ENCODE measurements at places on chromosomes 1 and 21.

- DNase-seq = no peak
These were observed 13.9 kb downstream of the DMAP1 start for GRCh38 chr1:44227211-44227610.

GRCh38 chr1:109137958-109138357, 24.0 kb downstream of the ELAPOR1 start:
- DNase-seq = no peak

DNA sequence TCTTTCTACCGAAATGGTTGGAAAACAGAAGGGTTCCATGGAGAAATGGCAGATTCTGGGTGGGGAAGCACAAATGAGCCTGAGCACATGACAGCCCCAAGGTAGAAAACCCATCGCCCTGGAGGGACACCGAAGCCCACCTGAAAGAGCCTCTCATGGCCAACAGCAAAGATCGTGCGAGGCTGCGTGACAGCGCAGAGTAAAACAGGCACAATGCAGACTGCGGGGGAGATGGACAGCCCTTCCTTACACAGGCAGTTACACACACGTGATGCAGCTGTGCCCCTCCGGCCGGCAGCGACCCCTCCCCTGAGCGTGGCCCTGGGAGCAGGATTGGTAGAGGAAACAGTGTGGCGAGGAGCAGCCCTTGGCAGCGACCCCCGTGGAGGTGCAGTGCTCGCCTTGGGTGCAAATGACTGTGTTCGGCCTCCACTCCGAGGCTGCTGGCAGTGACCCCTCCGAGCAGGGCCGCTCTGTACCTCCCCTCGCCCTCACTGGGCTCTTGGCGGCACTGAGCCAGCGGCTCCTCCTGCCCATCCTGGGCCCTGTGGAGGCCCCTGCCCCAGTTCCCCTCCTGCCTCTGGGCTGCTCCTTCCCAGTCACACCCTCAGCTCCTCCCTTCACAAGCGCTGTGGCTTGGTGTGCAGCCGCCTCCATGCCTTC, 120.9 kb upstream of the COL6A1 start:
- DNase-seq = no peak

DNA sequence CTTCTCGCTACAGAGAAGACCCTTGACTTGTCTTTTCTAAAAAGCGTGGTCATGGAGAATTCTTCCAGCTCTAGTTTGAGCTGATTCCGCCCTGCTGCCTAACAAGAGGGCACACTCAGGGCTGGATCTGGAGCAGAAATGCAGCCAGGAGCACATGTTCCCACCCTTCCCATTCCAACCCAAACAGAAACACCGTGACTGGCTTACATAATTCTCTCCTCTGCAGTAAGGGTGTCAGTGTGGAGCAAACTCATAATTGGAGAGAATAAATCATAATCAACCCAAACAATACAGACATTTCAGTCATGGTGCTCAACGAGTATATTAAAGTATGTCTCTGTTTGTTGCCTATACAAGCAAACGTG, 34.5 kb downstream of the CTNNBIP1 start:
- DNase-seq = no peak

DNA sequence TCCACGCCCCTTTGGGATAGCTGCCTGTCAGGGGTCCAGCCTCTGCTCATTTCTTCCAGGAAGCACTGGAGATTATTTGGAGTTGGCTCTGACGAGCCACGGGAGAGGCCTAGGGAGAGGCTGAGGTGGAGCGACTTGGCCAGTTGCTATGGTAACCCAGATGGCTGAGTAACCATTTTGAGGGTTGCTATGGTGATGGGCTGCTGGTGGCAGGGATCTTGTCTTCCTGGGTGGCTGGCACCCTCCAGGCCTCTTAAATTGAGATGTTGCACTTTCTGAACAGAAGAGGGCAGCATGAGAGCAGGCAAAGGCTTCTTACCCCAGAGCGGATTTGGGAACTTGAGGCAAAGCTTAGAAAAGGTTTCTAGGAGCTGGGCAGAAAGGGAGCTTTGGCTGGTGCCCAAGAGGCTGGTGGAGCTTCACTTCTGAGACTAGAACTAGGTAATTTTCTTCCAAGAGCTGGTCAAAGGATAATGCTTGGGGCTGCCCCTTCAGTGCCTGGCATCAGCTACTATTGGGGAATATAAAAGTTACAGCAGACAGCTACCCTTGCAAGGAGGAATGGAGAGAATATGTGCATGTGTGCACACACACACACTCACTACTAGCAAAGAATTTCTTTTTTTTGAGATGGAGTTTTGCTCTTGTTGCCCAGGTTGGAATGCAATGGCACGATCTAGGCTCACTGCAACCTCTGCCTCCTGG, 72.5 kb downstream of the NDUFS5 start:
- peak; percentile 45 for DNase-seq

GRCh38 chr1:26752519-26752918, 35.2 kb upstream of the PIGV start:
- DNase-seq = no peak

DNA sequence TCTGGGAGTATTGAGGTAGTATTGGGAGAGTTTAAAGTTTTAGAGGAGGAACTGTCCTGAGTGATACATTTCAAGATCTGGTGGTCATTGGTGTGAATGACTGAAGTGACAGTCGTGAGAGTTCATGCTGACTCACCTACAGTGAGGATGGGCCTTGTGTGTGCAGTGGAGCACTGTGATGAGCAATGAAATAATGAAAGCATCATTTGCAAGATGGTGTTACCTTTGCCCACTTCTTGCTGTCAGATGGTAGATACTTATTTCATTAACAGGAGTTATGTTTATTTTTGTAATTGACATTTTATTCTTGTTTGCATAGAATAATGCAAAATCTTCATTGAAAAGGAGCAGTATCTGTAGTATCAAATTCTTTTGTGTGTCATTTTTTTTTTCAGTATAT, 29.0 kb downstream of the POU2F1 start:
- no peak for DNase-seq

GRCh38 chr21:18468790-18469189, 65.2 kb upstream of the TMPRSS15 start:
- DNase-seq = no peak

GRCh38 chr1:61323681-61324328, 241.4 kb downstream of the NFIA start:
- DNase-seq = no peak

DNA sequence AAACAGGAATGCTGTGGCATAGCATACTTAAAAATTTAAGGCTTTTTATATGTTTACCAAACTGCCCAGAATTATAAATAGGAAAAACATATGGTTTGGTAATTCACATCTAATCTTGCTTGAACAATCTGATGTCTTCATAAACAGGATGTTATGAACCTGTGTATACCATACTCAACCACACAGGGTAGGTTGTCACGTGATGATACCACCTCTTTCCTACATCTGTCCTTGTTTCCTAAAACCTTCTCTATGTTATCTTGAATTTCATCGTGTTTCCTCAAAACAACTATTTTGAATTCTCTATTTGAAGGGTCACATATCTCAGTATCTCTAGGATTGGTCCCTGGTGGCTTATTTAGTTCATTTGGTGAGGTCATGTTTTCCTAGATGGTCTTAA, 631.0 kb upstream of the PKN2 start:
- DNase-seq = no peak

DNA sequence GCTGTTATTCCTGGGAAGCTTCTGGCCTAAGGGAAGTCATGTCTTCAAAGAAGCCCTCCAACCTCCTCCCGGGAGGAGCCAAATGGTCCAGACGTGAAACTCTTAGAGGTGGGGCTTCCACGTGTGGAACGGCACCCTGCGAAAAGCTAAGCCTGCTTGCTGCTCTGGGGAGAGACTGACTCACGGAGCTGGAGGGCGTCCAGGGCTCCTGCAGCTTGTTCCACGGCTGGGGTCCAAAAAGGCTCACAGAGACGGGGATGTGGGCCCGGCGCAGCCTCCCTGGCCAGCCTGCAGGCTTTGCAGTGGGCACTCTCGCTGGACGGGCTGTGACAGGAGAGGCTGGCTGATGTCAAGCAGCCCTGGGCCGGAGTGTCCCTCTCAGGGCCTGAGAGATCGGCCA, 105.1 kb downstream of the COLGALT2 start:
- no peak for DNase-seq

GRCh38 chr1:65420590-65421350, at the start of the genes LEPR and LEPROT:
LEPR (plus strand) TSS chr1:65420668; CDS start chr1:65565566, 144,898 bp downstream.
LEPROT (plus strand) TSS chr1:65420668; CDS start chr1:65420725, 57 bp downstream.
- no peak for DNase-seq

- DNase-seq = no peak
These were observed 8.7 kb upstream of the SLX9 start for GRCh38 chr21:44931137-44931500.

DNA sequence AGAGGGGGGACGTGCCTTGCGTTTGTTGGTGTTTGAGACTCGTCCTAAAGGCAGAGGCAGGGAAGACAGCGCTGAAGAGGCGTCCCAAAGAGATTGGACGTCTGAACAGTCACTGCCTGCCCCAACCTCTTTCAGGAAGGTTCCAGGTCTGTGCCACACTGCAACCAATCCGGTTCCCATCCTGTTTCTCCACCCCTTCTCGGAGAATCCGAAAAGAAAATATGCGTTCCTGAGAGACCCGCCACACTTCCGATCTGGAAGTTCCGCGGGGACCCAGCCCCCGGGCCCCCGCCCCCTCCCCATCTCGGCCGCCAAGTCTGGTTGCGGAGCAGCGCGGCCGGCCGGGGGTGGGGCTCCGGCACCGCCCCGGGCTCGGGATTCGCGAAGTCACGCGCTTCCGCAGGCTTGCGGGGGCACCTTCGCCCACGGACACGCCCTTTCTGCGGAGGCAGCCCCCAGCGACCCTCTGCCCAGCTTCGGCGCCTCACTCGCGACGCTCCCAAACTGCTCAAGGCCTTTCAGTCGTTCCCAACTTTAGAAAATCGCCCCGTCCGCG, 124.5 kb upstream of the DPYD start:
- no peak for DNase-seq

DNA sequence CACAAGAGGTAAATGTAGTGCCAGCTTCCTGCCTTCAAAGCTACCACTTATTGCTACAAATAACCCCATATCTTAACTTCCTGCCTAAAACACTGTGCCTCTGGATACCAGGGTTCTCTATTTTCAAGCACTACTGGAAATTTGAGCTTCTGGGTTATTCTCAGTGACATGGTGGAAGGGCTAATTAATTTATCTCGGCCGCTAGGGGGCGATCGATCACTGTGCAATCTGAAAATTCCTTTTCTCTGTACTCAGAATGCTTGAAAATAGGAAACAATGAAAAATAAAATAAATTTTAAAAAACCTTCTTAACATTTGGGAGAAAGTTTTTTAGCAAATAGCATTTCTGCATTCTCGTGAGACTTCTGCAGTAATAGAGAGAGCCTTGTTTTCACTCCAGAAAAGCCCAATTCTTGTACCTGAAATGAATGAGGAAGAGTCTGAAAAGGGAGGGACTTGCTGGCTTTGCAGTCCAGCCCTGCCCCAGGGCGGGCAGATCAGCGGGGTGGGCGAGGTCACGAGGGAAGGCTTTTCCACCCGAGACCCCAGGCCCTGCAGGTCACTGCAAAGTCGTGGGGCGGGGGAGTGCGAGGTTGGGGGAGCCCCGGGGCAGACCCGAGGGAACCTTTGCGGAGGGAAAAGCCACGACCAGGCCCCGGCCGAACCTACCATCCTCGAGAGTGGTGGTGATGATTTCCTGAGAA, 276.7 kb downstream of the PCP4 start:
- DNase-seq = no peak

DNA sequence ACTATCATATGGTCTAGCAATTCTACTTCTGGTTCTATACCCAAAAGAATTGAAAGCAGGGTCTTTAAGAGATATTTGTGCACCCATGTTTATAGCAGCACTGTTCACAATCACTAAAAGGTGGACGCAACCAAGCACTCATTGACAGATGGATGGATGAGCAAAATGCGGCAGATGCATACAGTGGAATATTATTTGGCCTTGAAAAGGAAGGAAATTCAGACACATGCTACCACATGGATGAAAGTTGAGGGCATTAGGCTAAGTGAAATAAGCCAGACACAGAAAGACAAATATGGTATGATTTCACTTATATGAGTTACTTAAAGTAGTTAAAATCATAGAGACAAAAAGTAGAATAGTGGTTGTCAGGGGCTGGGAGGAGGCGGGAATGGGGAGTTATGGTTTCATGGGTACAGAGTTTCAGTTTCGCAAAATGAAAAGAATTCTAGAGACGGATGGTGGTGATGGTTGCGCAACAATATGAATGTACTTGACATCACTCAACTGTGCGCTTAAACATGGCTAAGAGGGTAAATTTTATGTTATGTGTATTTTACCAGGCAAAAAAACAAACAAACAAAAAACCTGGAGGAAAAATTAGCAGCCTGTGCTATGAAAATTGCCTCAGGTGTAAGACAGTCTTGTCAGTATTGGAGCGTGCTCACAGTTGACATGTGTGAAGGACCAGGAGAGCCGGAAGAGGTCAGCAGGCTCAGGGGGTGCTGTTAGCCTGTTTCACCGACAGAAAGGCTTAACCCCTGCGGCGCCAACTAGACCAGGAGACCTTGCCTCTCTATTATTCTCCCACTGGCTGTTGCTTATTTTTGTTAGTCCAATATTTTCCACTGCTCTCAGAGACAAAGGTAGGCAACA, 26.5 kb downstream of the CD247 start:
- DNase-seq = no peak

DNA sequence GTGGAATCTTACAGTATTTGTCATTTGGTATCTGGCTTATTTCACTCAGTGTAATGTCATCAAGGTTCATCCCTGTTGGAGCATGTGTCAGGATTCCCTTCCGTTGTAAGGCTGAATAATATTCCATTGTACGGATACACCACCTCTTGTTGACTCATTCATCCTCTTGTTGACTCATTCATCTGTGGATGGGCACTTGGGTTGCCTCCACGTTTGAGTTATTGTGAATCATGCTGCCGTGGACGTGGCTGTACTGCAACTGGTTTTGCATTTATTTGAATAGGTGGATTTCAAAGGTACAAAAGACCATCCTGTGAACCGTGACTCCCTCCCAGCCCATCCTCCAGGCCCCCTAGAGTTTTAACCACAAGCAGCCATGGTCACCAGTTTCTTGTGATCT, 11.9 kb upstream of the TCP10L start:
- no peak for DNase-seq

- DNase-seq = no peak
These were observed 3.1 kb upstream of the FNDC10 start for GRCh38 chr1:1602968-1603506.

GRCh38 chr21:25801217-25802014, 66.6 kb downstream of the GABPA start:
- DNase-seq = peak; percentile 67

DNA sequence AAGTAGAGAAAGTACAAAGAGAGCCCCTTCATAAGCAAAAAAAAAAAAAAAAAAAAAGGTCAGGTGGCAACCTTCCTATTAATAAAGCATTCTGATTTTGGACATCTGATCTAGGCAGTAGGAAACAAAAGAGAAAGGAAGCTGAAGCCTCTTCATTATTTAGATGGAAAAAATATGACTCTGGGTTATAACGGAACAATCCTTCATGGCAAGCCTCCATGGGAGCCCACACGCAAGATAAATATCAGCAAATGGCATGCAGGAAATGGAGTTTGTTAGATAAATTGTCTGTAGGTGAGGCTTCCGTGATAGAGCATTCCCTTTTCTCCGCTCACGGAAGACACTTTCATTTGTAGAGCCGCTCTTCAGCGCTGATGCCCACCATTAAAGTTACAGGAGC, 381.0 kb downstream of the TTLL7 start:
- no peak for DNase-seq

- no peak for DNase-seq
These were observed 25.5 kb downstream of the URB2 start for GRCh38 chr1:229651546-229651945.

- no peak for DNase-seq
These were observed 210.3 kb downstream of the SLC35F3 start for GRCh38 chr1:234114648-234115307.
